Posterior vena cava (tissue), 2 donors: ENCODE measurements at places on chromosomes 13 and 19. TPM values are rescaled to one million over a fixed set of nuclear protein-coding genes. Genes with fewer than 3 reads are reported as not detected.

Gene ZNF135
- 4.1 TPM for total RNA-seq

Gene KIR2DL3
- total RNA-seq = not detected

- no peak for DNase-seq
Measured at GRCh38 chr13:23039266-23039935, 141.4 kb upstream of the SGCG start.

Gene ICAM4
- 0.57 TPM for total RNA-seq

- DNase-seq = no peak
Measured at GRCh38 chr13:106423530-106423929, 111.9 kb downstream of the EFNB2 start.

GRCh38 chr13:105389373-105389772 lies 1146.1 kb downstream of the EFNB2 start:
- no peak for DNase-seq

- no peak for DNase-seq
Measured at GRCh38 chr13:67520886-67521285, 290.8 kb upstream of the PCDH9 start.

Gene KLK4
- not detected for total RNA-seq

DNA sequence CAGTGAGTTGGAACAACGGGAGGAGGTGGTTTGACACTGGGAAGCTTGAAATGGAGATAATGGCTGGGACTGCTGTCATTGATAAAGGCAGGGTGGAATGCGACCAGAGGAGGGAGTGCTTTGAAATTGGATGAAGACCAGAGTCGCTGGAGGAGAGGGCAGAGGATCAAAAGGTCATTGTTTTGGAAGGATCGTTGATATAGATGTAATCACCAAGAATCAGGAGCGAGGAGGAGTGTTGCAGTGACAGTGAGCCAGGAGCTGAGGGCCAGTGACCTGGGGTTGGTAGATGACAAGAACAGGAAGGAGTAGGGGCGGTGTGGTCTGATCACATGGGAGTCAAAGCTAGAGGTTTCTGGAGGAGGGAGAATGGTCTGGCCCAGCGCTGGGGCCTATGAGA lies 25.3 kb downstream of the TM9SF2 start:
- DNase-seq = no peak

DNA sequence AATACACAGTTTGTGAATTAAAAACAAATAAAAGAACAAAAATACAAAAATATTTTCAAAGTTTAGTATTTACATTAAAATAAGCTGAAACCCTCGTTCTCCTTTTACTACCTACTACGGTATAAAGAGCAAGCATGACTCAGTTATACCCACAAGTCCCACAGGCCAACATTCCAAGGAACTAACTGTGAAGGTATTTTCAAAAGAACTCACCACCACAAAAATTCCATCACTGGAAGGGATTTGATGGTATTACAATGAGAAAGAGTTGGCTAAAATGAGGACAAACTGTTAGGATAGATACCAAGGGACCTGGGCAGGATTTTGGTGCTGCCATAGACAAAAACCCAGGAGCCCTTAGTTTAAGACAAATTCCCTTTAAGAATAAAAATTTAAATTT lies 122.7 kb downstream of the TBC1D4 start:
- DNase-seq = no peak

DNA sequence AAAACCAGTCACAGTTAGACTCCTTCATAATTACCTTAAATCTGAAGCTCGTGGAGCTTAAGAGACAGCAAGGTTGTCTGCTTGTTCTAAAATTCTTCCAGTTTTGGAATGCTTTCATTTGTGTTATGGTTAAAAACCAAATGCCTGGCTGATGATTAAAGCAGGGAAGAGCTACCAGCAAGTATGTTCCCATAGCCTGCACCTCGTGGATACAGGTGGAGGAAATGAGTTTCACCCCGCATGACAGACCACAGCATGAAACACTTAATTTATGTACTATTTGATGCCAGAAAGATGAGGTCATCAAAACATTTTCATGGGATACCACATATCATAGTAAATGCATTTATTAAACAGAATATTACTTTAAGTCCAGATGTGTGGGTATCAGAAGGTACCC lies 416 bp upstream of the DOCK9 start:
- no peak for DNase-seq

GRCh38 chr13:75908141-75908540 lies 272.0 kb downstream of the LMO7 start:
- DNase-seq = no peak

- no peak for DNase-seq
Measured at GRCh38 chr13:40484101-40484800, 182.2 kb downstream of the FOXO1 start.

GRCh38 chr13:30431269-30431940 lies 9.1 kb downstream of the UBE2L5 start:
- DNase-seq = no peak

Gene EFNA2
- not detected for total RNA-seq

DNA sequence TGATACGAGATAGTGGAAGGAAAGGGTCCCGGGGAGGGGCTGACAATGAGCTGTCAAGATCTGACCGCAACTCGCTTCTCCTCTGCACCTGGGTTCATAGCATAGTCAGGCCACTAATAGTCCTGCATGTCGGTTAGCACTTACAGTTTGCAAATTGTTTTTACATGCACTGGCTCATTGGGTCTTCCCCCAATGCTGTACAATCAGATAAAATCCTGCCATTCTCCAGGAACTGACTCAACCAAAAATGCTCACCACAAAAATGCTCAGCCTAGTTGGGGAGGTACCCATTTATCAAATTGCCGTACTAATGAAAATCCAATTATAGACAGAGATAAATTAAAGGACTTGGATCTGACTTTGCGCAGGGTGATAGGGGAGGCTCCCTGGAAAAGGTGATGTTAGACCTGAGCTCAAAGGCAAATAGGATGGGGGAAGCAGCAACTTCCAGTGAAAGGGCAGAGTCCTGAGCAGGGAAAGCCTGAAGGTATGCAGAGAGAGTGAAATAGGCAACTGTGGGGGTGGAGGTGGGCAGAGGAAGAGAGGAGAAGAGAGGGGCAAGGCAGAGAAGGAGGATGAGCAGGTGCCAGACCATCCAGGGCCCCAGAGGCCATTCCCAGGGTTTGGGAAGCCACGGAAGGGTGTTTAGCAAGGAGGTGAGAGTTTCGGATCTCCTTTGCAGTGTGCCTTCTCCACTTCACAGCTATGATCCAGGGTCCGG lies 326.1 kb upstream of the TSHZ3 start:
- no peak for DNase-seq

DNA sequence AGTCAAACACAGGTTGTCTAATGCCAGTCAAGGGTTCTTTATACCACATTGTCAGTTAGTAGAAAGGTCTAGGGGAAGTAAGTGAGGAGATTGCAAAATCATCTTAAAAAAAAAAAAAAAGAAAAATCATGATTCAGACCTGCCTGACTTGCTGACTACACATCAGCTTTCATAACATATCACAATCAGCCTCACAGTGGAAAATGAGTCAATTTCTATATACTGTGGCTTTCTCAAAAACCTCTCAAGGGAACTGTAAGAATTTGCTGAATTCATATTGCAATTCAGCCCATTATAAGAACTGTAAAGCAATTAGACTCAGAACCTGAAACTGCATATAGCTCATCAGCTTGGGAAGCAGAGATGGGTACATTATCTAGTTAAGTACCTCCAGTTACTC lies 75.3 kb upstream of the GPC6 start:
- DNase-seq = no peak

Gene MTUS2
- total RNA-seq = 0.69 TPM

DNA sequence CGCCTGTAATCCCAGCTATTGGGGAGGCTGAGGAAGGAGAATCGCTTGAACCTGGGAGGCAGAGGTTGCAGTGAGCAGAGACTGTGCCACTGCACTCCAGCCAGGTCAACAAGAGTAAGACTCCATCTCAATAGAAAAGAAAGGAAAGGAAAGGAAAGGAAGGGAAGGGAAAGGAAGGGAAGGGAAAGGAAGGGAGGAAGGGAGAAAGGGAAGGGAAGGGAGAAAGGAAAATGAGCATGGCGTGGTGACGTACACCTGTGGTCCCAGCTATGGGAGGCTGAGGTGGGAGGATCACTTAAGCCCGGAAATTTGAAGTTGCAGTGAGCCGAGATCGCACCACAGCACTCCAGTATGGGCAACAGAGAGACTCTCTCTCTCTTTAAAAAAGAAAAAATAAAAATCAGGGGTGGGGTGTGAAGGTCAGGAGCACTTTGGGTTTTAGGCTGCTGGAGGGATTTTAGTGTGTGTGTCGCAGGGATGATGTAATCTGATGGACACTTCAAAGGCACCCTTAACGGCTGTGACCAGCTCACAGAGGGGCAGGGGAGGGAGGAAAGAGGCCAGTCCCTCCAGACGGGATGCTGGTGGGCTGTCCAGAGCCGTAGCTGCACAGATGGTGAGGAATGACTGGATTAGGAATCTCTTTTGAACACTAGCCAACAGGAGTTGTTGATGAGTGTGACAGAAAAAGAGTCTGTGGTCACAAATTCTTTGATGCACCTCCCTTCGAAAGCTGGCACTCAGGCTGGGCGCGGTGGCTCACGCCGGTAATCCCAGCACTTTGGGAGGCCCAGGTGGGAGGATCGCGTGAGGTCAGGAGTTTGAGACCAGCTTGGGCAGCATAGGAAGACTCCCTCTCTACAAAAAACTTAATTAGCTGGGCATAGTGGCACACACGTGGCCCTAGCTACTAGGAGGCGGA lies 27.6 kb downstream of the TMPRSS9 start:
- no peak for DNase-seq

Gene RUBCNL
- total RNA-seq = 3.6 TPM

DNA sequence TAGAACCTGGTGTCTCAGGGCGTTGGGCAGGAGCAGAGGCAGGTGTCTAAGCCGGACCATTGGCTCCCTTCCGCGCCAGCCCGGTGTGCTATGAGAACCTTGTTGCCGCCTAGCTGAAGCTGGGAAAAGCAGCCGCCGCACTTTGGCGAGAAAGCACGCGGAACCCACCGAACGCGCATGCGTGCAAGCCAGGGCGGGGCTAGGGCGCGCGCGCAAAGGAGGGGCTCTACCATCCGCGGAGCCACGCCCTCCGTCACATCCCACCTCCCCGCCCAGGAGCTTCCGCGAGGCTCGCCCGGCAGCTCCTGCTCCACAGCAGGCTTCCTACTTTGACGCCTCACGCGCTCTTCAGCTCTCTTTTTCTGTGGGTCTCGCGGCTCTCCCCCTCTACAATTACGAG lies 51.3 kb downstream of the WDR87 start:
- no peak for DNase-seq

Gene AKT2
- total RNA-seq = 80.4 TPM

Gene FAM83E
- total RNA-seq = not detected

DNA sequence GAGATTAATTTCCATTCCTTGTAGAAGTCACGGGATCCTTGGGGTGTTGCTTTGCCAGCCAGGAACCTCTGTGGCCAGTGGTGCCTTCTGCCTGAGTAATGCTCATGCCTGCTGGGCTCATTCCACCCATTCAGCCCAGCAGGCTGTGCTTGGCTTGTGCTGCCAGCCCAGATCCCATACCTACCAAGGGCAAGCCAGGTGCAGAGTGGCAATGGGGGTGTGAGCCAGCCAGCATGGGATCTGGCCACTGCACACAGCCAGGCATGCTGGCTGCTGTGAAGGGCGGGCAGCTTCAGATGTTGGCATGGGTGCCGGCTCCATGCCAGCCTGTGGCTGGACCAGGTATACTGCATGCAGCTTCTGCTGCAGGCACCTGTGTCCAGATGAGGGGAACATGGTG lies 42.5 kb downstream of the WDFY2 start:
- DNase-seq = no peak

- DNase-seq = no peak
Measured at GRCh38 chr13:65725006-65725405, 1505.1 kb downstream of the PCDH9 start.

Gene HSH2D
- total RNA-seq = 1.1 TPM

DNA sequence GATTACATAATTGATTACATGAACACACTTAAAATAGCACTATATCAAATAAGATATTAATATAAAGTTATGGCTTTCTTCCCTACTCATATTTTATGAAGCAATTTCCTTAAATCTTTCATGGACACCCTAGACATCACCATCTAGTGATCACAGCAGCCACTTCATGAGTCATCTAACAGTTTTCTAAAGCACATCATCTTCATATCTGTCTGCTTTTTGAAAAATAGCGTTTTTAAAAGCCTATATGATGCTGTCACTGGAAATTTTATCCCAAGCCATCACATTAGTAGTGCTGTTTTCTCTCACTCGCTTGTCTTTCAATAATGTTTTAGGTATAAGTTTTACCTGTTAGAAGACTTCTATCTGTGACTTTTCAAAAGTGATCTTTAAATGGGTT lies 326.1 kb downstream of the SLITRK6 start:
- no peak for DNase-seq

- DNase-seq = no peak
Measured at GRCh38 chr19:11659612-11660011, 62.3 kb downstream of the ZNF627 start.

Gene ELAVL1
- total RNA-seq = 49.9 TPM

Gene ANKRD10
- total RNA-seq = 138 TPM

Gene ZNF575
- 3.4 TPM for total RNA-seq

- DNase-seq = peak; percentile 46
Measured at GRCh38 chr13:111577208-111577828, 256.9 kb downstream of the TEX29 start.

- peak; percentile 70 for DNase-seq
Measured at GRCh38 chr19:33819506-33819879, 22.8 kb downstream of the KCTD15 start.

Gene TUBA3C
- not detected for total RNA-seq

DNA sequence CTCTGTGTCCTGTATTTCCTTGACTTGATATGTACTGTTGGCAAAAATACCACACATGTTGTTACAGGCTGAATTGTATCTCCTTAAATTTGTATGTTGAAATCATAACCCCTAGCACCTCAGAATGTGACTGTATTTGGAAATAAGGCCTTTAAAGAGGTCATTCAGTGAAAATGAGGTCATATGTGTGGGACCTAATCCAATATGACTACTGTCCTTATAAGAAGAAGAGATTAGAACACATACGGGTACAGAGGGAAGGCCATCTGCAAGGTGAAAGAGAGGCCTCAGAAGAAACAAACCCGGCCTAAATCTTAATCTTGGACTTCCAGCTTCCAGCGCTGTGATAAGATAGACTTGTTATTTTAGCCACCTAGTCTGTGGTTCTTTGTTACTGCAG lies 202.5 kb downstream of the NUFIP1 start:
- no peak for DNase-seq

DNA sequence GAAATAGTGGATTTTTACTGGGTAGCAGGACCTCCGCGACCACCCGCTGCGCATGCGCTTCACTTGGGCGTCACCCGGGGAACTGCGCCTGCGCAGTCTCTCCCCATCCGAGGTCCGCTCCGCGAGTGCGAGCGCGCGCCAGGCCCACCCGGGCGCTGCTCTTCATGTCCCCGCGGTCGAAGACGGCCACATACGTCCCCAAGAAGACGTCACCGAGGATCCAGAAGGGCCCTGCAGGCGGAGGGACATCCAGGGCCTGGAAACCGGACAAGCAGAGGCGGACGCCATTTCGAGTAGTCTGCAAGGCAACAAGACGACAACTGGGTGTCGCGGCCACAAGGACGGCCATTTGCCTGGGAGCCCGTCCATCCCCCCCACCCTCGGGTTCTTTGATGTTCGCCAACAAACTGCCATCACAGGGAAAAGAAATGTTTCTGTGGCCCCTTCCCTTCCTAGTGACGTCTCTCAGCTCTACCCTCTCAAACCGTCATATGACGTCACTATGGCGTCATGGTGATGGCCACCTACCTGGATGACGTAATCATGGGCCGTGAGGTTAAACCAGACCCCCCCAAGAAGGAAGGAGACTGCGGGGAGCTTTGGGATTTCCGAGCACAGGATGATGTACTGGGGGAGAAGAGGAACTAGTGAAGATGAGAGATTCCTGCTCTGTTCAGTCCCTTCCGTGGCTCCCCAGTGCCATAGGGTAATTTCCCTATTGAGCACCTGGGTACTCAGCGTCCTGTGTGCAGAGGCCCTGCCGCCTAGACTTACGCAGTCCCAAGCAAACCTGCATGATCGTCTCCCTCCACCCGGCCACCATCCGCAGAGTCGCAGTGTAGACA lies 6.7 kb downstream of the NAPSA start:
- DNase-seq = peak; percentile 93
